ENCODE measurements at places on chromosomes 5 and 9. TPM values are rescaled to one million over a fixed set of nuclear protein-coding genes. Genes with fewer than 3 reads are reported as not detected.

- H3K4me1 ChIP-seq: peaks cover 29% of the 10 kb centered on the region
- peaks cover 59% of the 10 kb centered on the region for H3K27me3 ChIP-seq
- H3K4me3 ChIP-seq: peak overlapping the region; percentile 87
Observed at GRCh38 chr5:77629509-77630113, 8.9 kb downstream of the OTP start.

DNA sequence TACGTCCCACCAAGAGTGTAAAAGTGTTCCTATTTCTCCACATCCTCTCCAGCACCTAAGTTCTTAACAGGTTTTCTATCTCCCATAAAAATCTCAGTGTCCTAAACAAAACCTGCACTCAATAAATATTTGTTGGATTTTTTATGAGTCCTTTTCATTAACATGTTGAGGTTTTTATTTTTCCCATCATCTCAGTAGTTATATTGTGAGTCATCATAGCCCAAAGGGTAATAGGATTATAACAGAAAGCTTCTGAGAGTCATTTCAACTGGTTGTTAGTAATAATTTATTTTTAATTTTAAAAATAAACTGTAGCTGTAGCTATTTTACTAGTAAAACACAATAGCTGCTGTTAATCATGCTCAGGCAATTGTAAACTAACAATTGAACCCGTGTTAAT is 331.6 kb upstream of the SLC30A5 start:
- no peak overlapping the region for H3K27ac ChIP-seq
- no peaks in the 10 kb centered on the region for H3K36me3 ChIP-seq
- no peaks in the 10 kb centered on the region for H3K27me3 ChIP-seq
- no peak for DNase-seq
- H3K4me3 ChIP-seq: no peak overlapping the region

- H3K27ac ChIP-seq: no peak overlapping the region
- H3K36me3 ChIP-seq: no peaks in the 10 kb centered on the region
- no peak overlapping the region for H3K4me3 ChIP-seq
- H3K27me3 ChIP-seq: no peaks in the 10 kb centered on the region
Observed at GRCh38 chr9:1156794-1157550, 106.8 kb downstream of the DMRT2 start.

The IRX2 gene
- not detected for polyA plus RNA-seq
